Tibial nerve (tissue), 4 donors: ENCODE measurements at places on chromosomes 11 and 22. TPM values are rescaled to one million over a fixed set of nuclear protein-coding genes. Genes with fewer than 3 reads are reported as not detected.

The ATG2A gene
- 50.6 TPM for total RNA-seq

The SELENOH gene
- total RNA-seq = 146 TPM

The TTC9C gene
- total RNA-seq = 21.4 TPM

The ZC3H7B gene
- total RNA-seq = 60.0 TPM

The RFPL2 gene
- not detected for total RNA-seq

The C11orf91 gene
- total RNA-seq = not detected

The SEPTIN5 gene
- 29.1 TPM for total RNA-seq

DNA sequence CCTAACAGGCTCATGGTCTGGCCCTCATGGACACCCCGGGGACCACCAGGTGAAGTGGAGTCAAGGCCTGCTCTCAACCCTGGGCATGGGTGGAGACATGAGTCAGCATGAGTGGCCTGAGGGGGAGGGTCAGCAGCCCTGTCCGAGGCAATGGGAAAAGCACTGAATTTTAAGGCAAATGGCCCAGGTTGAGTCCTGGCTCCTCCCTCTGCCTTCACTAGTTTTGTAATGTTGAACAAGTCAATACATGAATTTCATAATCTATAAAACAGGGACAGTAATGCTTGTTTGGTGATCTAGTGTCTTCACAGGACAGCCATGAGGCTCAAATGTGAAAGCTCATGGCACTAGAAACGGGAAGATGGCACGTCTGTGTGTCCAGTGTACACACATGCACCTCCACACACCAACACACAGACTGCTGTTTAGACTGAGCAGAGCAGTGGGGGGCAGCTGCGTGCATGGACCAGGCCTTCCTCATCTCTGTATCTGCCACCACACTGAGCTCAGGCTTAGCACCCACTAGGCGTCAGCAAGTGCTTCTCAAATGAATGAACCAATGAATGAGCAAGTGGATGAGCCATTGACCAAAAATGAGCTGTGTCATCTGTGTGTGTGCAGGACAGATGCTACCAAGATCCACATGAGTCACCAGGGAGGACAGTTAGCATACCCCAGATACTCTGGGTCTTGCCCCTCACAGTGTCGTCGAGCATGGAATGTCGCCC, 63.4 kb downstream of the NRXN2 start:
- H3K4me1 ChIP-seq = no peaks in the 10 kb centered on the region
- no peak overlapping the region for H3K4me3 ChIP-seq
- no peaks in the 10 kb centered on the region for H3K36me3 ChIP-seq
- no peak for DNase-seq
- no peak overlapping the region for H3K27ac ChIP-seq

- peaks cover 4% of the 10 kb centered on the region for H3K4me1 ChIP-seq
- no peaks in the 10 kb centered on the region for H3K36me3 ChIP-seq
- H3K27me3 ChIP-seq = no peaks in the 10 kb centered on the region
- H3K4me3 ChIP-seq = no peak overlapping the region
- no peak overlapping the region for H3K27ac ChIP-seq
Measured at GRCh38 chr11:118216621-118217481, 8.0 kb downstream of the JAML start.

DNA sequence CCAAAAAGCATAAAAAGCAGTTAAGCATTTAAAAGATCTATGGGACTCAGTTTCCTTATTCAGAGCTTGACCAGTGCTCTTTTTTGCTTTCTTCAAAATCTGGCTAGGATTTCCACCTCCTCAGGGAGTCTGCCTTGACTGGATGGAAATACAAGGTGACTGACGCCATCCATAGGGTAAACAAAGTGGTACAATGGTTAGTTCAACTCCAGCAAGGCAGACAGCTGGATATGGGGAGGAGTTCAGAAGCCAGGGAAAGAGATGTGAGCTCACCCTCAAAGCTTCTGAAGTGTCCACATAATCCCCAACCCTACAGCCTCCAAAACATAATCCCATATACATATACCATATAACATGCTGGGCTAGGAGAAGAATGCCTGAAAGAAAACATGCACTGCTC, 52.0 kb downstream of the KIRREL3 start:
- no peaks in the 10 kb centered on the region for H3K36me3 ChIP-seq
- H3K4me3 ChIP-seq = no peak overlapping the region
- no peaks in the 10 kb centered on the region for H3K27me3 ChIP-seq
- H3K27ac ChIP-seq = no peak overlapping the region

GRCh38 chr11:24068197-24068596, 428.7 kb upstream of the LUZP2 start:
- H3K27me3 ChIP-seq = no peaks in the 10 kb centered on the region
- no peak overlapping the region for H3K4me3 ChIP-seq
- no peaks in the 10 kb centered on the region for H3K36me3 ChIP-seq
- no peaks in the 10 kb centered on the region for H3K4me1 ChIP-seq

DNA sequence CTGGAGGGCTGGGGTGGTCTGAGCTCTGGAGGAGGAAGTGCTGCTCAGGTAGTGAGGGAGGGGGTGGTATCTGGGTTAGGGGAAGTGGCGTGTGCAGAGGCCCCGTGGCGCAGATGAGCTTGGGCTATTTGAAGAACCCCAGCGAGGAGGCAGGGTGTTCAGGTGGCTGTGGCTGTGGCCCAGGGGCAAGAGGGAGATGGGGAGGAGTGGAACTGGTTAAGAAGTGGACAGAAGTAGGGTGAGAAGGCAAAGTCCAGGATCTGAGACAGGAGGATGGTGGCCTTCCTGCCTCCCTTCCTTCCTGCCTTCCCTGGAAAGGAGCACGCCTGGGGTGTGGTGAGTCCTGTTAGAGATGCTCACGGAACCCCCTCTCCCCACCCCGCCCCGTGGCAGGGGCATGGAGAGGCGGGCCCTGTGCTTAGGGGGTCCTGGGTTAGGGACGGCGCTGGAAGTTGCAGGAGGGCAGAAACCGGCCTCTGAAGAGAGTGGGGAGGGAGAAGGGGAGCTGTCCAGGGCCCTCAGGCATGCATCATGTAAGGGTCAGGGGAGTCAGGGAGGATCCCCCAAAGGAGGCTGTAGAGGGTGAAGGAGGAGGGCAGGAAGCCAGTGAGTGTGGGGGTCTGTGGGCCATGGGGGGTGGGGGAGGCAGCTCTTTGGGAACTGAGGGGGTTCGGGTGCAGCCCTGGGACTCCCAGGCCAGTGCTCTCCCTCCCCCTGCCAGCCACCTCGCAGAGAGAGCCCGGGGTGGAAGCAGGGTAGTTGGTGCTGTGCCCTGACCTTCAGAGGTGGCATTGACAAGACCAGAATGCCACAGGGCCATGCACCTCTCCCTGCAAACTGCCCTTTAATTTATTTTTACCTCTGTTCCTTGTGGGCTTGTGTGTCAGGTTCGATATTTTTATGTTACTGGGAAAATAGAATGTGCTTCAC, 63.7 kb upstream of the PARVG start:
- no peak for DNase-seq
- H3K27ac ChIP-seq = no peak overlapping the region
- no peak overlapping the region for H3K4me3 ChIP-seq
- no peaks in the 10 kb centered on the region for H3K36me3 ChIP-seq

DNA sequence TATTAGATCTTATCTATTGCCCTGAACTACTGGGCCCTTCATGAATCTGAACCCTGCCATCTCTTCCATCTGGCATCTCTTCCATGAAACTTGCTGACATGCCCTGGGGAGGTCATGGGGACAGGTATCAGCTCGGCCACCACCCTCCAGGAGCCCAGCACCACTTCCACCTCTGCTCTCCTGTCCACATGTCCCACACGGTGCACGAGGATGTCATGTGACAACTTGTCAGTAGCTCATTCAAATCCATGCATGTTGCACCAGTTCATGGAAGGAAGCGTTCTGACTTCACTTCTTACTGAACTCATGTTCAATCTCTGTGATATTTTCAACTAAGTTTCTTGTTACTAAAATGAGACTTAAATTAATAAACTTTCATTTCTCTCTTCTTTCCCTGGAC, 16.6 kb downstream of the YPEL1 start:
- H3K4me1 ChIP-seq = no peaks in the 10 kb centered on the region
- H3K27ac ChIP-seq = no peak overlapping the region
- no peaks in the 10 kb centered on the region for H3K36me3 ChIP-seq
- no peak overlapping the region for H3K4me3 ChIP-seq

GRCh38 chr11:36365907-36366306, 69.8 kb downstream of the PRR5L start:
- H3K36me3 ChIP-seq = no peaks in the 10 kb centered on the region
- H3K4me1 ChIP-seq = no peaks in the 10 kb centered on the region
- no peak overlapping the region for H3K4me3 ChIP-seq
- H3K27me3 ChIP-seq = no peaks in the 10 kb centered on the region

GRCh38 chr22:40290516-40290915, 55.8 kb upstream of the ADSL start:
- no peak overlapping the region for H3K4me3 ChIP-seq
- no peaks in the 10 kb centered on the region for H3K4me1 ChIP-seq
- H3K27ac ChIP-seq = no peak overlapping the region
- H3K27me3 ChIP-seq = no peaks in the 10 kb centered on the region
- H3K36me3 ChIP-seq = no peaks in the 10 kb centered on the region

GRCh38 chr11:44831605-44832394, 105.0 kb downstream of the TSPAN18 start:
- H3K27me3 ChIP-seq = no peaks in the 10 kb centered on the region
- peaks cover 10% of the 10 kb centered on the region for H3K4me1 ChIP-seq
- no peak overlapping the region for H3K4me3 ChIP-seq
- no peak overlapping the region for H3K27ac ChIP-seq

GRCh38 chr11:72962084-72962483, 147.9 kb downstream of the ATG16L2 start:
- DNase-seq = no peak
- H3K4me3 ChIP-seq = no peak overlapping the region
- H3K36me3 ChIP-seq = no peaks in the 10 kb centered on the region

GRCh38 chr11:103257360-103257759, 148.1 kb downstream of the DYNC2H1 start:
- H3K27ac ChIP-seq = no peak overlapping the region
- peaks cover 51% of the 10 kb centered on the region for H3K36me3 ChIP-seq
- H3K4me3 ChIP-seq = no peak overlapping the region
- no peak for DNase-seq
- no peaks in the 10 kb centered on the region for H3K4me1 ChIP-seq

DNA sequence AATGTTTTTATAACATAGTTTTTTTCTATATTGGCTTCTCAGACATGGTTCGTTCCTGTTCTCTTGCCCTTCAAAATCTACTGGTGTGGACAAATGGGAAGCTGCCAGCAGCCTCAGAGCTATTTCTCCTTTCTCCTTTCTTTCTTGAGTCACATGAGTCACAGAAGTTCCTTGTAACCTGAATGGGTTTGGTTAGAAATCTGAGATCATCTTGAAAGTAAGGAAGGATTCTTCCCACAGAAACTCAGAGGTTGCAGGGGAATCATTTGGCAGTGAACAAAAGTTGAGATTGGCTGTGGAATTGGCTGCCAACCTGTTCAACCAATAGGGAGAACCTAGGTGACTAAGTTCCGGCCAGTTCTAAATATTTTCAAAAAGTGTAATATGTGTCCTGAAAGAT, 12.5 kb downstream of the PLET1 start:
- peaks cover 26% of the 10 kb centered on the region for H3K36me3 ChIP-seq
- DNase-seq = no peak
- H3K4me1 ChIP-seq = no peaks in the 10 kb centered on the region
- no peaks in the 10 kb centered on the region for H3K27me3 ChIP-seq

DNA sequence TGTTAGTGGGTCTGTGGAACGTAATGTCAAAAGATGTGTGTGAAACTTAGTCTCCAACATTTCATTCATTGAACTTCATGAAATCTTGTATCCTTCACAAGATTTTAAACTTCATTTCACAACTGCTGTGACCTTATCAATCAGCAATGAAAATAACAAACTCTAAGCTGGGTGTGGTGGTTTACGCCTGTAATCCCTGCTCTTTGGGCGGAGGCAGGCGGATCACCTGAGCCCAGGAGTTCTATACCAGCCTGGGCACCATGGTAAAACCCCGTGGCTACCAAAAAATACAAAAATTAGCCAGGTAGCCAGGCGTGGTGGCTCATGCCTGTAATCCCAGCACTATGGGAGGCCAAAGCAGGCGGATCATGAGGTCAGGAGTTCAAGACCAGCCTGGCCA, 5.1 kb downstream of the CHKA start:
- no peak for DNase-seq
- no peaks in the 10 kb centered on the region for H3K27me3 ChIP-seq
- H3K36me3 ChIP-seq = no peaks in the 10 kb centered on the region
- H3K4me3 ChIP-seq = no peak overlapping the region

DNA sequence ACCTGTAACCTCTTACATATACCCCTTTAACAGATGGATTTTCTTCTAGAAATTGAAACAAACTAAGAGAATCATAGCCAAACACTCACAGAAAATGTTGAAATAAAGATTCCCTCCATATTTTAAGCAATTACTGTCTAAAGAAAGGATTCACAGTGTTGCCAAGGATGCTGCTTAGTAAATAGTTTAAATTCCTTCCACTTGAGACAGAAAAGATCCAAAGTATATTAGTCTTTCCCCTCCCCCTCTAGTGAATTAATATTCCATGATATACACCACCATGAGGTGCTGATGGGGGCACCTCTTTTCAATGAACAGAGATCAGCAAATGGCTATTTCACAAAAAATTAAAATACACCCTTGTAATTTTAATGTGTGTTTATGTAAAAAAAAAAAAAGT, 186.8 kb downstream of the SOX6 start:
- no peak overlapping the region for H3K27ac ChIP-seq
- DNase-seq = no peak
- H3K4me1 ChIP-seq = peaks cover 14% of the 10 kb centered on the region
- H3K36me3 ChIP-seq = no peaks in the 10 kb centered on the region
- no peaks in the 10 kb centered on the region for H3K27me3 ChIP-seq
- no peak overlapping the region for H3K4me3 ChIP-seq

- H3K36me3 ChIP-seq = no peaks in the 10 kb centered on the region
- H3K4me3 ChIP-seq = no peak overlapping the region
- H3K27me3 ChIP-seq = no peaks in the 10 kb centered on the region
- no peak for DNase-seq
- no peak overlapping the region for H3K27ac ChIP-seq
Measured at GRCh38 chr11:38582756-38583155, 1984.7 kb upstream of the RAG2 start.

GRCh38 chr11:57249384-57250319, 12.6 kb upstream of the APLNR start:
- peak; percentile 50 for DNase-seq
- no peak overlapping the region for H3K4me3 ChIP-seq
- H3K27me3 ChIP-seq = no peaks in the 10 kb centered on the region
- no peaks in the 10 kb centered on the region for H3K36me3 ChIP-seq
- no peaks in the 10 kb centered on the region for H3K4me1 ChIP-seq
- H3K27ac ChIP-seq = no peak overlapping the region

DNA sequence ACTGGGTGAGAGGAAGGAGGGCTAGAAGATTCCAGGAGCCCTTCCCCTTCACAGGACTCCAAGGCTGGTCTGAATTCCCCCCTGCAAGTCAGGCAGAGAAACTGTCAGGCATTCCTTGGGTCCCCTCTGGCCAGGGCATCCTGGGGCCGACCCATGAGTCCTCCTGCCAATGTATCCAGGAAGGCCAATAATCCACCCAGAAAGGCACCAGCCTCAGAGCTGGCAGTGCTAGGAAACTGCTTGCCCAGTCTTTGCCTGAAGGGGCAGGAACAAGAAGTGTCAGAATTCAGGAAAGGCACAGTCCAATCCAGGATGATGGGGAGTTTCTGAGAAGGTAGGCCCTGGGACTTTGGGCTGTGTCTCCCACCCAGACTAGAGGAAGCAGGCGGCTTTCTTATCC, 41.0 kb downstream of the BUD13 start:
- H3K4me1 ChIP-seq = peaks cover 14% of the 10 kb centered on the region
- H3K36me3 ChIP-seq = no peaks in the 10 kb centered on the region
- no peak overlapping the region for H3K27ac ChIP-seq
- no peak overlapping the region for H3K4me3 ChIP-seq
- DNase-seq = no peak
- H3K27me3 ChIP-seq = no peaks in the 10 kb centered on the region
